ENCODE measurements at places on chromosomes 7 and 10. TPM values are rescaled to one million over a fixed set of nuclear protein-coding genes. Genes with fewer than 3 reads are reported as not detected.

DMBT1 gene
- under 0.01 TPM for total RNA-seq

EPHA1 gene
- total RNA-seq, result under 0.01 TPM

CYP2E1 gene
- total RNA-seq, result 0.50 TPM

MICALL2 gene
- 60.1 TPM for total RNA-seq

FFAR4 gene
- total RNA-seq, result not detected

SPAM1 gene
- not detected for total RNA-seq

POMZP3 gene
- total RNA-seq, result 1.5 TPM

GSTO1 gene
- 151 TPM for total RNA-seq

HOXA11 gene
- total RNA-seq, result not detected

NPFFR1 gene
- total RNA-seq, result not detected

TLX1 gene
- total RNA-seq, result not detected

THSD7A gene
- 0.83 TPM for total RNA-seq

GPR26 gene
- total RNA-seq, result not detected

AQP1 gene
- 44.6 TPM for total RNA-seq

AKR1C2 gene
- 10.6 TPM for total RNA-seq

GIMAP8 gene
- total RNA-seq, result under 0.01 TPM

NYAP1 gene
- 0.26 TPM for total RNA-seq

TET1 gene
- 3.3 TPM for total RNA-seq

FAM25C gene
- not detected for total RNA-seq

SEMA4G gene
- 1.8 TPM for total RNA-seq

SERPINE1 gene
- 167 TPM for total RNA-seq

NKX2-3 gene
- not detected for total RNA-seq

CUZD1 gene
- 0.50 TPM for total RNA-seq

STN1 gene
- total RNA-seq, result 27.0 TPM

BLNK gene
- total RNA-seq, result 0.51 TPM

LRRC4 gene
- 0.33 TPM for total RNA-seq

GNAT3 gene
- total RNA-seq, result not detected

HMX2 gene
- not detected for total RNA-seq

CFAP43 gene
- total RNA-seq, result under 0.01 TPM

SPDYE16 gene
- 0.17 TPM for total RNA-seq

HOXA6 gene
- total RNA-seq, result 3.6 TPM

NOD1 gene
- total RNA-seq, result 6.9 TPM

LIPM gene
- total RNA-seq, result not detected

LIPA gene
- total RNA-seq, result 72.3 TPM

PRLHR gene
- total RNA-seq, result not detected

SRI gene
- total RNA-seq, result 75.1 TPM

UCMA gene
- total RNA-seq, result not detected

NUTM2E gene
- under 0.01 TPM for total RNA-seq

IL15RA gene
- 13.7 TPM for total RNA-seq

WDR86 gene
- total RNA-seq, result 1.0 TPM

PDK4 gene
- 3.1 TPM for total RNA-seq

MYPN gene
- total RNA-seq, result under 0.01 TPM

PTN gene
- 13.9 TPM for total RNA-seq

NCF1 gene
- total RNA-seq, result under 0.01 TPM

OPN1SW gene
- not detected for total RNA-seq

TAS2R60 gene
- not detected for total RNA-seq

All from fibroblast of lung (primary cell).